ENCODE measurements at places on chromosomes 3 and 15. TPM values are rescaled to one million over a fixed set of nuclear protein-coding genes. Genes with fewer than 3 reads are reported as not detected.

Gene ADAMTS17
- under 0.01 TPM for total RNA-seq

Gene PCSK6
- total RNA-seq: 0.72 TPM

Gene LINGO1
- total RNA-seq: under 0.01 TPM

Gene ATP13A5
- total RNA-seq: not detected

Gene GABRA5
- not detected for total RNA-seq

Gene CDHR4
- total RNA-seq: not detected

Gene SLC28A2
- total RNA-seq: not detected

Gene NCEH1
- total RNA-seq: 9.7 TPM

Data from osteoblast (primary cell).